ENCODE measurements at places on chromosomes 11 and 22.
A peak's percentile ranks its signal among the peaks of the same experiment; 100 is the strongest.

GRCh38 chr22:20157430-20158183 lies 6.8 kb upstream of the CCDC188 start:
- no peak for DNase-seq

GRCh38 chr11:15818132-15818842 lies 538.1 kb downstream of the SOX6 start:
- no peak for DNase-seq

DNA sequence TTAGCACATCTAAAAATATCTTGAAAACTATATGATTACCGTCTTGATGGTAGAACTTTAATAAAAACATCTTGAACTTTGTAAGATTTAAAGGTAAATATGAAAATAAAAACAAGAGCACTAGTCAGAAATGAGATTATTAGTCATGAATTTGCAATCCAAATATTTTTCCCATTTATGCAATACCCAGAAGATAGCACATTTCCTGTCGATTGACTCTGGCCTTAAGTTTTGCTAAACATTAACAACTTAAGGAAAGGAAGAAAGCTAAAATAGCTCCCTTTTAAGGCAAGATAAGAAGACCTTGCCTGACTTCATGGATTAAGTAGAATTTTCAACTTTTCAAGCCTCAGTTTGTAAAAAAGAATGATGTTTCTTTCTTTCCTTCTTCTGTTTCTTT lies 1374.7 kb upstream of the RAG2 start:
- no peak for DNase-seq

DNA sequence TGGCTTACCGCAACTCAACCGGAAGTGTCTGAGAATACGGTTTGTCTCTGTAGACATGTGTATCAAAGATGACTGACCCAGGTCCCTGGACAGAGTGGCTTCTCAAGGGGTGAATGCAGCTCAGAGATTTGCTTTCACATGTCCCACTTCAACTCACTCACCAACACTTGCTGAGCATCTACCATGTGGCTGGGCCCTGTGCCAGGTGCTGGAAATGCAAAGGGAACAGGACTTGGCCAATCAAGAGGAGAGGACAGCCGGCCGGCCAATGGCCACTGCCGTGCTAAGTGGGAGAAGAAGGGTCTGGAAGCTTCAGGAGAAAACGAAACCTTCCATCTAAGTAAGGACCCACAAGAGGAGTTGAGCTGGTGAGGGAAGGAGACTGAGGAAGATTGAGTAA lies 151.3 kb downstream of the CEP164 start:
- no peak for DNase-seq

DNA sequence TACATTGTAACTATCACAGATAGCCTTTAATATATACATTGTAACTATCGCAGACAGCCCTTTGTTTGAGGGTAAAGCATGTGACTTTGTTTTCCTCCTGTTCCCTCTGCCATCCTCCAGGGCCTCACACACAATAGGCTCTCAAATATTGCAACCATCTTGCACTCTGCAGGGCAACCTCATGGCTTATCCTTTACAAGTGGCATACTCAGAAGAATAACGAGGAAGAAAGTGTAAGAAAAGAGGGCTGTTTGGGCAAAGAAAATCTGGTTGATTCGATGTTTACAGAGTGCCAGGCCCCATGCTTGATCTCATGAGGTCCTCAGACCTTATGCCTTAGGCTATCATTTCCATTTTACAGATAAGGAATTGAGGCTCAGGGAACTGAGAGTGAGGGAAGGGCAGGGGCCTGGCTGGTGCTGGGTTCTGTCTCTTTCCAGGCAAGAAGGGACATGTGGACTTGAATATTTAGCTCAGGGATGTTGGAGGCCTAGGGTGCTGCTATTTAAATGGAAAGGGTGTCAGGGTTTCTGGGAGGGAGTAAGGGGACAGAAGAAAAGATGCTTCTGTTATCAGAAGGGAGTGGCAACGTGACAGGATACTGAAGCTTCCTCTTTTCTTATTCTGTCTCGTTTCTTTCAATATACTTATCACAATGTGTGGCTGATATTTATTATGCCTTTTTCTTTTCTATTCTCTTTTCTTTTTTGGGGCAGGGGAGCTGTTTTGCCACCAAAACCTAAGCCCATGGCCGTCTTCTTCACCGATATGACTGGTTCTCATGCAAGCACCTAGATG lies 1.1 kb upstream of the SAMM50 start:
- DNase-seq: no peak

DNA sequence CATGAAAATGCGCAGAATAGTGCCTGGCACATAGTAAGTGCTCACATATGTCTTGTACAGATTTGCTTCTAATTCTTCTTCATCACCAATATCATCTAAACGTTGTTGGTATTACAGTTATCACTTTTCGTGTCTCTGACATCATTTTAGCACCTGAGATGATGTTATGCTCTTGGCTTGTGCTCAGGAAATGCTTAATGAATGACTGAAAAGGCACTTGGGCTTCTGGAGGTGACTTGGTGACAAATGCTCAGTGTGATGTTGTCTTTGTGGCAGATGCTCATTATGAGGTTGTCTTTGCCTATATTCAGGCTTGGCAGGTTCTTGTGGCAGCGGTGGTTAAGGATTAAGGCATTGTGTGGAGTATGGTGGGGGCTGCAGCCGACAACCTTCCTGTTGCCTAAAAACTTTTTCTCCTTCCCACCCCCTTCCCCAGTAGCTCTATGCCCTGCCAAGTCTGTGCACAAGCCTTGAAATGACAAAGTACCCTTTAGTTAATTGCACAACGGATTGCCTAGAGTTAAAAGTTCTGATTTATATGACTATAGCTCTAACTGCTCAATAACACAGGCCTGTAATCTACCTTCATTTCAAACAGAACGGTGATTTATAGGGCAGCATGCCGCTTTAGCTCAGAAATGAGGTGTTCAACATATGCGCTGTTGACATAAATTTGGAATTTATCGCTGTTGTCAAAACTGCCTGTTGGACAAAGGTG lies 82.5 kb downstream of the ZBTB16 start:
- DNase-seq: no peak

GRCh38 chr22:38874529-38875222 lies 2.7 kb upstream of the CBX6 start:
- no peak for DNase-seq

GRCh38 chr11:61707574-61707973 lies 27.4 kb downstream of the DAGLA start:
- no peak for DNase-seq

DNA sequence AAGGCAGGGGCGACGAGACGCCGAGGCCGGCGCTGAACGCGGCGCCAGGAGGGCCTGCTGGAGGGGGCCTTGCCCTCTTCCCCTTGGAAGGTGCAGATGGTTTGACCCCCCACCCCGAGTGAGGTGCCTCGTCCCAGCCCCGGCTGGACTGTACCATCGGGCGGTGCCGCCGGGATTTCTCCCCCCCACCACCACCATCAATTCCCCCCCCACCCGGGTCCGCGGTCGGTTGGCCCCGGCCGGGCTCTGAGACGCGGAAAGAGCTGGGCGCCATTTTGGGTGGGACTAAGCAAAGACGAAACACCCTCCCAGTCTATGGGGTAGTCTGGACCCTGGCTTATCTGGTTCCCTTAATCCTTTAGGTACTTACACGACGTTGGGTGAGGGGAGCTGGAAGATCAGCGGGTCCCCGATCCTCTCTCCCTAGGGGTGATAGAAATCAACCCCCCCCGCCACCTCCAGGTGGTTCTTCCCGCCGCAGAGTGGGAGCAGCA lies at the start of gene PRDM10:
TSS of gene PRDM10 (minus strand) at position 484 of the 494 bp plus-strand sequence. CDS start 41,871 bp downstream, outside the sequence.
- DNase-seq: peak; percentile 91

DNA sequence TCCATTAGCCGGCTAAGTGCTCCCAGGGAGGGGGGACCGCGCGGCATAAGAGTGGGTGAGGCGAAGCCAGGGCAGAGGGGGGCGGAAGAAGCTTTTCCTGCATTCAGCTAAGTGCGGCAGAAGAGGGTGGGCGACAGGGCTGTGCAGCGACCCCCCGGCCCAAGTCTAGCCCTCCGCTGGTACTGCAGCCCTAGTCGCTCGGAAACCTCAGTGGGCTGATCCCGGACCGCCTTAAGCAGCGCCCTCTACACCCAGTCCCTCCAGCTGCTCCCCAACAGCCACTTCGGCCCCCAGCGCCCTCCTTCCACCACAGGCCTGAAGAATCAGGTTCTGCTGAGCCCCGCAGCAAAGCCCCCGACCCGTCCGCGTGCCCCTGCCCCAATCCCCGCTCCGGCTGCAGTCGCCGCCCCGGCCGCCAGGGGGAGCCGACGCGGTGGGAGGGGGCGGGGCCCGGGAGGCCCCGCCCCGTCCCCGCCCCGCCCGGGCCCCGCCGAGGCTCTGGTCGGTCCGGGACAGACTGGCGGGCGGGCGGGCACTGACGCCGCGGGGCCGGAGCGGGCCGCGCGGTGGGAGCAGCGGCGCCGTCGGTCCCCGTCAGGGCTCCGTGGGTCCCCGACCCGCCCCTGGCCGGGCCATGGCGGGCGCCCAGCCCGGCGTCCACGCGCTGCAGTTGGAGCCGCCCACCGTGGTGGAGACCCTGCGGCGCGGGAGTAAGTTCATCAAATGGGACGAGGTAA lies at the start of gene PLCB3:
TSS of gene PLCB3 (plus strand) at position 515 of the 737 bp plus-strand sequence. CDS start at position 635, 120 bp downstream.
- no peak for DNase-seq

DNA sequence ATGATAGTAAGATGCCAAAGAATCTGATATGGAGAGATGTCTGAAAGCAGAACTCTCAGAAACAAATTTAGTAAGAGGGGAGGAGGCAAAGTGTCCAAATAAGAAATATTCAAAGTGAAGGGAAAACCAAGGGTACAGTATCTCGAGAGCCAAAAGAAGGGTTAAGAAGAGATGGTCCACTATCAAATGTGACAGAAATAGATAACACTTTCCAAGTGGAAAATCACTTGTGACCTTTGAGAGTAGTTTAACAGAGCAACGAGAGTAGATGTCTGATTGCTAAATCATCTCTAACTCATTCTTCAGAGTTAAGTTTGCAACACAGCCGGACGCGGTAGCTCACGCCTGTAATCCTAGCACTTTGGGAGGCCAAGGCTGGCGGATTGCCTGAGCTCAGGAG lies 4.3 kb upstream of the BUD13 start:
- DNase-seq: no peak

GRCh38 chr22:25382762-25383161 lies 163.3 kb downstream of the CRYBB2 start:
- no peak for DNase-seq

GRCh38 chr11:8967184-8967583 lies 2.9 kb upstream of the TMEM9B start:
- DNase-seq: no peak

GRCh38 chr22:23306438-23306921 lies 126.2 kb downstream of the BCR start:
- no peak for DNase-seq

GRCh38 chr11:11142430-11142829 lies 210.6 kb downstream of the CSNK2A3 start:
- DNase-seq: no peak

DNA sequence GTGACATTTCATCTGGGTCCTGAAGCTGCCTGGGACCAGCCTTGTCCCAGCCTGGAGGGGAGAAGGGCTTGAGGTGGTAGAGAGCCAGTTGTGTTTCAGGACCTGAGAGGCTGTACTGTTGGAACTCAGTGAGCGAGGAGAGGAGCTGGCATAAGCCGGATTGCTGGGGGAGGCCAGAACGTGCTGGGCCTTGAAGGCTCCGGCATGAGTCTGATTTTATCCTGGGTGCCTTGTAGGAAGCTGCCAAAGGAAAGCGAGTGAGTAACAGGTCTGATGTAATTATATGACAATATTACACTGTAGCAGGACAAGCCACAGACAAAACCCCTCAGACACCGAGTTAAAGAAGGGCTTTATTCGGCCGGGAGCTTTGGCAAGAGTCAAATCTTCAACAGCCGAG lies 17.2 kb downstream of the AP2A2 start:
- DNase-seq: no peak

- DNase-seq: no peak
These were observed 11.9 kb downstream of the TTLL12 start for GRCh38 chr22:43174941-43175531.

- no peak for DNase-seq
These were observed 12.8 kb upstream of the CHRM1 start for GRCh38 chr11:62933750-62934495.

DNA sequence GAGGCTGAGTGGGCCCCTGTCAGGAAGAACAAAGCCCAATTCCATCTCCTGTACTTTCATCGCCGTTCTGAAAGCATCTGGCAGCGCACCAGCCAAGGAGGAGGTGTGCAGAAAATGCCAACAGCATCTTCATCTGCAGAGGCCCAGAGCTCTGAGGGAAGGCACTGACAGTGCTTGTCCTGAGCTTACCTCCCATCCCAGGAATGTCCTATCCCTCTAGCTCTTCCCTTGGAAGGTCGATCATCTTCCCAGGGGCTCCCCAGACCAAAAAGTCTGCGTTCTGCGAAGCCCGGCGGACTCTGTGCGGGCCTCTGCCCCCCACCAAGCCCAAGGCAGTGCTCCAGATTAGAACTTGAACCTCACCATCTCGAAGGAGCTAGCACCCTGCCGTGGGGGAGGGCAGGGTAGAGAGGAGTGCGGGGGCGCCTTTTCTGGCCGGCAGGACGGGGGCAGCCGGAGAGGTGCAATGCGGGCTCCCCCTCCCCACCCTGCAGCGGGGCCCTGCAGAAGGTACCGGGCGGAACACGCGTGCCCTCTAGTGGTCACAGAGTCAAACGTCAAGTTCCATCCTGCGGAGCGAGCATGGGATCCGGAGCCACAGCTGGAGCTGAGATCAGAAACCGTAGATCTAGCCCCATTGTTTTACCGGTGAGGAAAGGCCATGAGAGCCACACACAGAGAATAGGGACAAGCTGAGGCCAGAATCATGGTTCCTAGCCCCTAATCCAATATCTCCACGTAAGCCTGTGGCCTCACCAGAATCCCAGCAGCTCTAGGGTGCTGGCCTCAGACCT lies 5.0 kb downstream of the SCN2B start:
- DNase-seq: peak; percentile 44

Data from tibial nerve (tissue), 4 donors.